Immature natural killer cell (primary cell): ENCODE measurements at places on chromosomes 5 and 9. TPM values are rescaled to one million over a fixed set of nuclear protein-coding genes. Genes with fewer than 3 reads are reported as not detected.
A peak's percentile ranks its signal among the peaks of the same experiment; 100 is the strongest.

DNA sequence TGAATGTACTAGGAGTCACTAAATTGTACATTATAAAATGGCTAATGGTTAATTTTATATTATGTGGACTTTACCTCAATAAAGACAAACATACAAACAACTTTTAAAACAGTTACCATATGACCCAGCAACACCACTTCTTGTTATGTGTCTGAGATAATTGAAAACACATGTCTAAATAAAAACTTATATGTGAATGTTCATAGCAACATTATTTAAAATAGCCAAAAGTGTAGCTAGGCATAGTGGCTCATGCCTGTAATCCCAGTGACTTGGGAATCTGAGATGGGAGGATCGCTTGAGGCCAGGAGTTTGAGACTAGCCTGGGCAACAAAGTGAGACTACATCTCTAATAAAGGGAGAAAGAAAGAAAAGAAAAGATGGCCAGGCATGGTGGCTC is 22.9 kb downstream of the SLC35A4 start:
- no peak for DNase-seq

The ZFYVE16 gene
- polyA plus RNA-seq = 8.8 TPM

The PCDHGA4 gene
- polyA plus RNA-seq = not detected

- DNase-seq = no peak
These were observed 19.6 kb downstream of the TCF7 start for GRCh38 chr5:134133995-134134541.

The ACOT12 gene
- not detected for polyA plus RNA-seq

GRCh38 chr9:136309101-136309801 is 5.4 kb upstream of the CCDC187 start:
- DNase-seq = peak; percentile 45

GRCh38 chr5:61609840-61610677 is 278.0 kb downstream of the ZSWIM6 start:
- no peak for DNase-seq

GRCh38 chr5:116830079-116830478 is 255.5 kb upstream of the SEMA6A start:
- no peak for DNase-seq

The TAF1L gene
- polyA plus RNA-seq = not detected

DNA sequence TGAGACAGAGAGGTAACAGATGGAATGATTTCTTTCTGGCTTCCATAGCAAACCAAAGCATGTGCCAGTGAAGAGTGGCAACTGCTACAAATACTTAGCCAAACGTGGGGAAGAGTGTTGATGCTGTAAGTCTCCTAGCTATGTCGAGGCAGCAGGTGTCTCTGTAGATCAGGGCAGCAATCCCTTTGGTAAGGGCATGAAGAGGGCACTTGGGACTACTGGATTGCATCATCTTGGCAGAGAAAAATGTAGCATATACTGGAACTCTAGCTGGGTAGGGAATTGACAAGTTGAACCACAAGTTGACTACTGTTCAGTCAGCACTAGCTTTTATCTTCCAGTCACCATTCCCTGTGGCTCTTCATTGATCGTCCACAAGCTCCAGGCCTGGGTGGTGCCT is 75.8 kb downstream of the GHR start:
- no peak for DNase-seq

DNA sequence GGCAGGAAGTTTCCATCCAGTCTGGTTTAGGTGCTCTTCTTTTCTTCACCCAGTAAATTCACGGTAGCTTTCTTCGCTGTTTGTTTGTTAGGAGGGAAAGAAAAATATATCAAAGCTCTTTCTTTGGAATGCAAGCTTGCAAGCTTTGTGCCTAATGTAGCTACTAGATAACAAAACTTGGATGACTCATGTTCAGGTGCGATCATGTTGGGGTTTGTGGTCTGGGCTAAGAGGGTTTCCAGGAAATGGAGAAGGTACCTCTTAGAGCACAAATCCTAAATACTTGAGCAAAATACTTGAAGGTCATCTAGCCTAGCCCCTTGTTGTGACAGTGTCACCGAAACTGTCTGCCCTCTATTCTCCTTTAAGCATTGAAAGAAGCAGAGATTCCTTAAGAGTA is 17.7 kb downstream of the SRP19 start:
- no peak for DNase-seq

DNA sequence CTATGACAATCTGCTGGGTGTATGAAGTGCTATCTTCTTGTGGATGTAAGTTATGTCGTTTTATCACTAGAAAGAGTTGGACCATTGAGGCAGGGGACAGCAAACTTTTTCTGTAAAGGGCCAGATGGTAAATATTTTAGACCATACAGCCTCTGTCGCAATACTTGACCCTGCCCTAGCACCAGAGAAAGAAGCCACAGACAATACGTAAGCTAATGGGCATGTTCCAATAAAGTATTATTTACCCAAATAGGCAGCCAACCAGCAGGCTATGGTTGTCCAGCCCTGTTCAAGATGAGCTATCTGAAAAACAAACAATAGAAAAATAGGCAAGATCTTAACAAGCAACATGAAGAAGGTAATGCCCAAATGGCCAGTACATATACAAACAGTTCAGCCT is 36.4 kb downstream of the MTX3 start:
- no peak for DNase-seq

GRCh38 chr9:1434052-1434767 is 384.1 kb downstream of the DMRT2 start:
- no peak for DNase-seq

The ADAMTS19 gene
- polyA plus RNA-seq = not detected

DNA sequence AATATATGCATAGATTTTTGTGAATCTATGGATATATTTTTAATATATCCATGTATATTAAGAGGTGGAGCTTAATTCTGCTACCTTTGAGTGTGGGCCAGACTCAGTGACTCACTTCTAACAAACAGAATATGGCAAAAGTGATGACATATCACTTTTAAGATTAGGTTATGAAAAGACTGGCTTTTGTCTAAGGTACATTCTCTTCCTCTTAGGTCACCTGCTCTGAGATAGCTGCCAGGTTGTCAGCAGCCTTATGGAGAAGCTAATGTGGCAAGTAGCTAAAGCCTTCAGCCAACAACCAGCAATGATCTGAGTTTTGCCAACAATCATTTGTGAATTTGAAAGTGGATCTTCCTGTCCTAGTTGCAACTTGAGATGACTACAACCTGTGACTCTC is 83.8 kb downstream of the ANKRD31 start:
- DNase-seq = no peak

The SELENOP gene
- 0.61 TPM for polyA plus RNA-seq

DNA sequence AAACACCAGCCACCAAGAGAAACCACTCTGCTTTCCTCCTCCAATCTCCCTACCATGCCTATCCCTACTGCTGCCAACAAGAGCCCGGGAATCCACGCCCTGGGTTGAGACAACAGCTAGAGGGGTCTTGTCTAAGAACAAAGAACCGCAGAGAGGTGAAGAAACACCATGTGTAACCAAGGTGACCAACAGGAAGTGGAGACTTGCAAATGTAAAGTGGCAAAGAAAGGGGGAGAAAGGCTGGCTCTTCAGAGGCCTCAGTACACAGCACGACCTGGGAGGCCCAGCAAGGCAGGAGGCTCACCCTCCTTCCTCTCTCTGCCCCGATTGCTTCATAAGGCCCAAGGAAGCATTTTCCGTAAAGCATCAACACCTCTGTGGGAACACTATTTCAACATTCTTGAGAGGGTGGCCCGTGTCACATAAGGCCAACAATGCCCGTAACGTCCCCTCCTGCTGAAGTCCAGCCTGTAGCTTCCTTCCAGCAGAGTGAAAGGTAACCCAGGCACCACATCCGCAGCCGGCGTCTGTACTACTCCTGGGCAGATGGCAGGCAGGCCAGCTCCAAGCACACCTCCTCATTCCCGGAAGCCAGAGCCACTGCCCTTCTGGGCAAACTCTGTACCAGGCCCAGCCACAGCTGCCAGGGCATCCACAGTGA is 18.3 kb downstream of the CCNJL start:
- peak; percentile 83 for DNase-seq
